ENCODE measurements at places on chromosomes 11 and 22. TPM values are rescaled to one million over a fixed set of nuclear protein-coding genes. Genes with fewer than 3 reads are reported as not detected.

TIMM10 gene
- 125 TPM for total RNA-seq

CHEK2 gene
- total RNA-seq = 33.8 TPM

FAM180B gene
- not detected for total RNA-seq

SLC29A2 gene
- 3.1 TPM for total RNA-seq

CREBZF gene
- 14.0 TPM for total RNA-seq

KRTAP5-11 gene
- not detected for total RNA-seq

PLAAT2 gene
- total RNA-seq = not detected

SMTN gene
- total RNA-seq = 462 TPM

SLN gene
- not detected for total RNA-seq

CNTF gene
- 0.19 TPM for total RNA-seq

OR8K3 gene
- not detected for total RNA-seq

RIMBP3C gene
- not detected for total RNA-seq

RHOD gene
- 269 TPM for total RNA-seq

C22orf31 gene
- not detected for total RNA-seq

LDLRAD3 gene
- 8.4 TPM for total RNA-seq

OR52H1 gene
- not detected for total RNA-seq

C11orf42 gene
- not detected for total RNA-seq

TEX12 gene
- not detected for total RNA-seq

OR10AG1 gene
- not detected for total RNA-seq

HEPN1 gene
- total RNA-seq = not detected

TH gene
- 0.76 TPM for total RNA-seq

SMC1B gene
- not detected for total RNA-seq

SMIM35 gene
- not detected for total RNA-seq

All from hair follicular keratinocyte (primary cell).